ENCODE measurements at places on chromosomes 1 and 21.

GRCh38 chr1:72936151-72936740 lies 653.9 kb upstream of the NEGR1 start:
- H3K27me3 ChIP-seq = no peaks in the 10 kb centered on the region
- H3K4me1 ChIP-seq = no peaks in the 10 kb centered on the region

GRCh38 chr1:82478916-82479315 lies 678.2 kb downstream of the ADGRL2 start:
- H3K4me3 ChIP-seq = no peak overlapping the region
- H3K4me1 ChIP-seq = no peaks in the 10 kb centered on the region
- no peak overlapping the region for H3K27ac ChIP-seq
- no peaks in the 10 kb centered on the region for H3K27me3 ChIP-seq
- no peak for DNase-seq
- no peaks in the 10 kb centered on the region for H3K36me3 ChIP-seq

- H3K4me1 ChIP-seq = peaks cover 34% of the 10 kb centered on the region
- peaks cover 4% of the 10 kb centered on the region for H3K36me3 ChIP-seq
- peak; percentile 58 for DNase-seq
- peaks cover 39% of the 10 kb centered on the region for H3K27me3 ChIP-seq
- H3K4me3 ChIP-seq = no peak overlapping the region
Observed at GRCh38 chr1:47676311-47677054, 238.6 kb downstream of the FOXD2 start.

- peaks cover 5% of the 10 kb centered on the region for H3K4me1 ChIP-seq
- H3K27ac ChIP-seq = no peak overlapping the region
- DNase-seq = no peak
Observed at GRCh38 chr1:14136152-14136763, 436.3 kb downstream of the PRDM2 start.

DNA sequence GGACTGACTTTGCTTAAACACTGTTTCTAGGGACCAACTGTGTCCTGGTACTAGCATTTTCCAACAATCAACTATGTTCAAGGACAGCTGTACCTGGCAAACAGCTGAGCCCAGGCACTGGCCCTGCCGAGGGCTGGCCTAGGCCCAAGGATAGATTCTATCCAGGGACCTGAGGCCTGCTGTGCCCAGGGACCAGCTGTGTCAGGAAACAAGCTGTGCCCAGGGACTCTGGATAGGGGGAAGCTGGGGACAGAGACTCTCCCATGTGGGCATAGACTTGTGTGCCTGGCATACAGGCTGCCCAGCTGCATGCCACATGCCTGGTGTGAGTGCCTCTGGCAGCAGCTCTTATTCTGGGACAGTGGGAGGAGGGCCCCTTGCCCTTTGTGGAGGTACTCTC lies 38.1 kb upstream of the POU3F1 start:
- no peaks in the 10 kb centered on the region for H3K36me3 ChIP-seq
- no peak for DNase-seq
- no peaks in the 10 kb centered on the region for H3K4me1 ChIP-seq
- no peak overlapping the region for H3K27ac ChIP-seq
- H3K27me3 ChIP-seq = peaks cover 10% of the 10 kb centered on the region

- DNase-seq = no peak
- no peaks in the 10 kb centered on the region for H3K36me3 ChIP-seq
- no peak overlapping the region for H3K27ac ChIP-seq
- H3K4me3 ChIP-seq = no peak overlapping the region
- H3K4me1 ChIP-seq = peaks cover 16% of the 10 kb centered on the region
- no peaks in the 10 kb centered on the region for H3K27me3 ChIP-seq
Observed at GRCh38 chr1:172326136-172326535, 94.3 kb upstream of the C1orf105 start.

DNA sequence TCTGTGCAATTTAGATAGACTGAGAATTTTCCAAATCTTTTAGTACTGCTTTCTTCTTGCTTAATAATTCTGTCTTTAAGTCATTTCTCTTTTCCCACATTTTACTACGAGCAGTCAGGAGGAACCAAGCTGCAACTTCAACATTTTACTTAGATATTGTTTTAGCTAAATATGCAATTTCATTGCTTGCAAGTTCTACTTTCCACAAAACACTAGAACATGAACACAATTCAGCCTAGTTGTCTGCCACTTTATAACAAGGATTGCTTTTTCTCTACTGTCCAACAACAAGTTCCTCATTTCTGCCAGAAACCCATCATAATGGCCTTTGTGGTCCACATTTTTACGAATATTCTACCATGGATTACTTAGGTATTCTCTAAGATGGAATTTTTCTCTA lies 36.6 kb downstream of the SORT1 start:
- H3K4me1 ChIP-seq = no peaks in the 10 kb centered on the region
- no peak for DNase-seq
- H3K36me3 ChIP-seq = peaks cover 9% of the 10 kb centered on the region
- no peak overlapping the region for H3K4me3 ChIP-seq

- DNase-seq = no peak
- H3K27me3 ChIP-seq = peaks cover 9% of the 10 kb centered on the region
- H3K4me3 ChIP-seq = no peak overlapping the region
- H3K36me3 ChIP-seq = no peaks in the 10 kb centered on the region
- H3K27ac ChIP-seq = no peak overlapping the region
Observed at GRCh38 chr1:41632781-41633575, 148.5 kb upstream of the EDN2 start.

- H3K4me3 ChIP-seq = peak overlapping the region; percentile 90
- no peaks in the 10 kb centered on the region for H3K27me3 ChIP-seq
- no peak for DNase-seq
- peaks cover 42% of the 10 kb centered on the region for H3K4me1 ChIP-seq
- peak overlapping the region; percentile 70 for H3K27ac ChIP-seq
- peaks cover 13% of the 10 kb centered on the region for H3K36me3 ChIP-seq
Observed at GRCh38 chr1:224432672-224433040, 1.9 kb downstream of the WDR26 start.

- no peak overlapping the region for H3K27ac ChIP-seq
- H3K36me3 ChIP-seq = no peaks in the 10 kb centered on the region
- H3K4me3 ChIP-seq = no peak overlapping the region
- DNase-seq = no peak
Observed at GRCh38 chr21:25375675-25376074, 231.6 kb downstream of the MRPL39 start.

GRCh38 chr1:51693419-51694155 lies 76.7 kb downstream of the OSBPL9 start:
- no peaks in the 10 kb centered on the region for H3K36me3 ChIP-seq
- H3K4me1 ChIP-seq = peaks cover 27% of the 10 kb centered on the region
- H3K27ac ChIP-seq = no peak overlapping the region
- DNase-seq = no peak
- H3K4me3 ChIP-seq = no peak overlapping the region

- H3K36me3 ChIP-seq = no peaks in the 10 kb centered on the region
- peaks cover 3% of the 10 kb centered on the region for H3K4me1 ChIP-seq
- peaks cover 26% of the 10 kb centered on the region for H3K27me3 ChIP-seq
Observed at GRCh38 chr1:203199816-203200571, 13.5 kb upstream of the CHI3L1 start.

DNA sequence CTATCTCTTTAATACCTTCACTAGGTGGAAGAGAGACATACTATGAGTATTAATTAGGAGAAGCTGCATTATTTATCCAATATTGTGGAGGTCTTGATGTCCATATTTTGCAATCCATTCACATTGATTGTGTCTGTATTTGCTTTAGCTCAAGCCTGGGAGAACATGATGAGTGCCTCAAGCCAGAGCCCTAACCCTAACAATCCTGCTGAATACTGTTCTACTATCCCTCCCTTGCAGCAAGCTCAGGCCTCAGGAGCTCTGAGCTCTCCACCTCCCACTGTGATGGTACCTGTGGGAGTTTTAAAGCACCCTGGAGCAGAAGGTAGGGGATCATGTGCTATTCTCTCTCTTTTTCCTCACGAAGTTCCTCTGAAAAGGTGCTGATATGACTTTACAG lies 99.5 kb downstream of the CC2D1B start:
- no peak for DNase-seq
- H3K27ac ChIP-seq = no peak overlapping the region
- H3K4me3 ChIP-seq = no peak overlapping the region
- H3K4me1 ChIP-seq = peaks cover 14% of the 10 kb centered on the region

Measured in type B pancreatic cell (in vitro differentiated cells).